ENCODE measurements at places on chromosomes 11 and 22.
A peak's percentile ranks its signal among the peaks of the same experiment; 100 is the strongest.

- no peak for DNase-seq
These were observed 83.6 kb upstream of the ZBED5 start for GRCh38 chr11:10941414-10941813.

GRCh38 chr11:88354912-88355311 lies 17.4 kb upstream of the CTSC start:
- no peak for DNase-seq

- no peak for DNase-seq
These were observed 503.4 kb downstream of the DLG2 start for GRCh38 chr11:85123752-85124231.

DNA sequence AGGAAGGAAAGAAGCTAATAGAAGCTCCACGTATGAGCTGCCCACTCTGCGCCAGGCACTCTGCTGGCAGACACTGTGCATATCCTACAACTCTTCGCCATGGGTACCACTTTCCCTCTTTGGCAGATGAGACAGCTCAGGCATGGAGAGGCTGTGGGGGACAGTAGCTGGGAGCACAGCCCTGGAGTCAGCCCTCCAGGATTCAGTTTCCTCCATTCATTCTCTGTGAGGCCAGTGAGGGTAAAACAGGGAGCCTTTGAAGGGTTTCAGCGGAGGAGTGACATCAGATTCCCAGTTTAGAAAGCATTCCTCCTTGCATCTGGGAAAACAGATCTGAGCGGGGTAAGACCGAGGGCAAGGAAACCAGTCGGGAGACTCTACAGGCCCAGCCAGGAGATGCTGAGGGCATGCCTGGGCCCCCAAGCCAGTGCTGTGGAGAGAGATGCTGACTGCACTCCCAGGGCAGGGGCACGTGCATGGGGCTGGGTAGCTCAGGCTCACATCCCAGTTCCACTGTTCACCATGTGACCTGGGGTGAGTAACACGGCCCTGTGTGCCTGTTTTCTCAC lies 58.3 kb upstream of the EMID1 start:
- DNase-seq: no peak

DNA sequence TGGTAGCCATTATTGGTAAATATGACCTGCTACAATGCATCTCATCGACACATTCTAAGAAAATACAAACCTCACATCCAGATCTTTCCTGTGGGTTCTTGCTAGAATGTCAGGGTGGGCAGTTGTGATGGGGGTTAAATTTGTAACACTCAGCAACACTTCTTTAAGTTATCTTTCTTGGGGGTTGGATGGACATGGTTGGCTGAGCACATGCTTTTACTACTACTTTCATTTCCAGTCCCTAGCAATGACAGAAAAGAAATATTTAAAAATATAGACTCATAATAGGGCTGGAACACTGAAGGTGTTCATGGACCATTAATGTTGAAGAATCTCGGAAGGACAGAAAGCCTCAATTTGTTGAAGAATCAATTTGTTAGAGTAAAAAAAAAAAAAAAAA lies 57.6 kb downstream of the APOL3 start:
- DNase-seq: no peak

DNA sequence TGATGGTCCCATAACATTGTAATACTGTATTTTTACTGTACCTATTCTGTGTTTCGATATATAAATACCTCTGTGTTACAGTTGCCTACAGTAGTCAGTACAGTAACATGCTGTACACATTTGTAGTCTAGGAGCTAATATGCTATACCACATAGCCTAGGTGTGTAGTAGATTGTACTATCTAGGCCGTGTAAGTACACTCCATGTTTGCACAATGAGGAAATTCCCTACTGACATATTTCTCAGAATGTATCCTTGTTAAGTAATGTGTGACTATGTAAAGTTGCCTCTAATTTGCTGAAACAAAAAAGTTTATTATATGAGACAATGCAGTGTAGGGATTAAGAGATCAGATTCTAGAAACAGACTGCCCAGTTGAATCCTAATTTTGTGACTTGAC lies 21.3 kb downstream of the CAPRIN1 start:
- DNase-seq: no peak

DNA sequence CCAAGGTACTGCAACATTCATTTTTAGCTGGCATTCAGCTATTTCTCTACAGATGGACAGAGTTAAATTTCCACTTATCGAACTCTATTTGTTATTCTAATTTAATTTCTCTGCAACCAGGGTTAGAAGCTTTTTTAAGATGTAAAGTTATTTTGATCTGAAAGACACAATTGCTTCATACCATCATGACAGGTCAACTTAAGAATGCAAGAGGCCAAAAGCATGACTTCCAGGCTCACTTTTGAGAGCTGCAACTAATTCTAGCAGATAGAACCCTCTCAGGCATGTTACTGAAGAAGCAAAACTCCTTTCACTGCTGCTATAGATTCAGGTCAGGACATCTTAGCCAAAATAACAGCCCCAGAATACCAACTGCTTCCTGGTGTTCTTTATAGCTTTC lies 86.5 kb upstream of the GALNT18 start:
- no peak for DNase-seq

DNA sequence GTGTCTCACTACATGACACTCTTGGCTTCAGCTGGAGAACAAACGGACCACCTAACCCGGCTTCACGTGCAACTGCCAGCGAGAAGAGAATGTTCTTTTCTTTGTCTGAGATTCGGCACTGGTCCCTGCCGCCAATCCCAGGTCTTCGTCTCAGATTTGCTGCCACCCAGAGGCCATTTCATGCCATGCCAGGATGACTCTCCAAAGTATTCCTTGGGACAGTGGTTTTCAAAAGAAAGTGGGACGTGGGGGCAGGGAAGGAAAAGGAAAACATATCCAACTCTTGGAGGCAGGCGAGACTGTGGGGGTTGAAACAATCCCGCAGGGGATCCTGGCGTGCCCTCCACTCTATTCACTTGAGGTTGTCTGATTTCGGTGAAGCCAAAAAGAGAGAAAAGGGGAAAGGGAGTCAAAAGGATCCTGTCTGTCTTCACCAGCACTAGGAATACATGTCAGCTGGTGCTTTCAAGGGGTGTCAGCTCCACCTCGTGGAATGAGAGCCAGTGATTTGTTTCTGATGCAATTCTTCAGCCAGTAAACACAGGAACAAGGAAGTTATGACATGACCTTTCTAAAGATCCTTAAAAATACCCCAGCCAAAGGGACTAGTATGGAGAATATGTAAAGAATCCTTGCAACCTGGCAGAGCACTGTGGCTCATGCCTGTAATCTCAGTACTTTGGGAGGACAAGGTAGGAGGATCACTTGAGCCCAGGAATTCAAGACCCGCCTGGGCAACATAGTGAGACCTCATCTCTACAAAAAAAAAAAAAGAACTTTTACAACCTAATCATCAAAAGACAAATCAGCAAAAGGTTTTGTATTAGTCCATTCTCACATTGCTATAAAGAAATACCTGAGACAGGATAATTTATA lies 41.0 kb upstream of the APLNR start:
- DNase-seq: peak; percentile 73

DNA sequence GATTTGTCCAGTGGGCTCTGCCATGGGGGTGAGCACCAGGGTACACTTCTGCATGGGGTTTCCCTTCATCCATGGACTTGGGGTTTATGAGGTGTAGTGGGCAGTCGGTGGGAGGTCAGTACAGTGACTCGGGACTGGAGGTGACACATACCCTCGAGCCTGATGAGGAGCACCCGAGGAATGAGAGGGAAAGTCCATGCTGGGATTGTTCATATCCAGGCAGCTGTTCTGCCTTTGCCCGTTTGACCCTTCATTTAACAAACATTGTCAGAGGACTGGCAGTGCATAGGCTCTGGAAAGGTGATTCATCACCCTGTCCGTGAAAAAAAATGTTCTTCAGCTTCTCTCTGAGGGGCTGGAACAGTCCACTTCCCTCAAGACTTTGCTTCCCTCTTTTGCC lies 2.7 kb downstream of the NAV2 start:
- DNase-seq: peak; percentile 54

- DNase-seq: no peak
These were observed 50.8 kb upstream of the ELF5 start for GRCh38 chr11:34564406-34564805.

DNA sequence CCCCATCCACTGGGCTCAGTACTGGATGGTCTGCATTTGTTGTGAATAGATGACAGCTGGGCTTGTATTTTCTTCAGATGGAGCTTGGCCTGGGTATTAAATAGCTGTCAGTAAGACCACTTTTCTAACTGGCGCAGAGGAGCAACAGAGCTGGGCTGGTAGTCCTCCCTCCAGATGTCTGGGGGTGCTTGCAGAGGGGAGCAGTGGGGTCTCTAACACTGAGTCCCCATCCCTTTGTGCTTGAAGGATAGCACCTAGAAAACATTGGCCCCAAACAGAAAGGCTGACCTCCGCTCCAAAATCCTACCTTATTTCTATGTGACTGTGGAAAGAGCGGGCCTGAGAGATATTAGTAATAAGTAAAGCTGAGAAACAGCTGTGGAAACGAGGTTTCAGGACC lies 131.6 kb upstream of the E2F8 start:
- no peak for DNase-seq

GRCh38 chr11:122031813-122032212 lies 84.2 kb downstream of the BLID start:
- no peak for DNase-seq

DNA sequence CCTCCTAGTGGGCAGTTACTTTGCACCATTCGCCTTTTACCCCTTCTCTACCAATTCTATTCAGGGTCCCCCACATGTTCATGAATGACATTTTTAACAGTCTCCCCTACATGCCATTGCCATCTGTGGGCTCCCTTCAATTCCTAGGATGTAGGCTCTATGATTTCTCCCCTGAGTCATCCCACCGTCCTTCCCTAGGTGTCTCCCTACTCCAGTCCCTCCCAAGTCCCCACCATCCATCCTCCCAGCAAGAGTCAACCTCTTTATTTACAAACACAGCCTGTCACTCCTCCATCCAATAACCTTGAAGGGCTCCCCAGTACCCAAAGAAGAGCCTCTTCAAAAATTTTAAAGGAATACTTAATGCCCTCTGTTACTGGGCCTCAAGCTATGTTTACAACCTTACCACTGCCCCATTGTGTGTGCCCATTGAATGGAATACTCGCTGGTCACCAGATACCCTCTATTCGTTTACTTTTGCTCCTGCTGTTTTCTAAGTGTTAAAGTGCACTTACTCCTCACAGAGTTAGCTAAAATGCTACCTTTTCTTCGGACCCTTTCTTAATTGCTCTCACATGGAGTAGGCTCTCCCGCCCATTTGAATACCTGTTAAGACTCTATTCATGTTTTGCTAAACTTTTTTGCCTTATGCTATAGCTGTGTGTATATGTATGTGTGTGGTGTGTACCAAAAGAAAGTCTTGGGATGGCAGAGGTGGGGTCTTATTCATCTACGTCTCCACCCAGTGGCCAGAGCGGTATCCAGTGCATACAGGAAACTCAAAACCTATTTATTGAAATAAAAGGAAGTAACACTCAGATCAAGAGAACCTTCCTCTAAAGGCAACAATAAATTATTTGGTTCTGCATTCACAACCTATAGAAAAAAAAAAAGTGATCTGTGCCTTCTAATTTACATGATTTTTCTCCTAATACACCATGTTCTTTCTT lies 235.8 kb upstream of the CCDC90B start:
- no peak for DNase-seq

- DNase-seq: no peak
These were observed 532 bp downstream of the BET1L start for GRCh38 chr11:206526-207207.

DNA sequence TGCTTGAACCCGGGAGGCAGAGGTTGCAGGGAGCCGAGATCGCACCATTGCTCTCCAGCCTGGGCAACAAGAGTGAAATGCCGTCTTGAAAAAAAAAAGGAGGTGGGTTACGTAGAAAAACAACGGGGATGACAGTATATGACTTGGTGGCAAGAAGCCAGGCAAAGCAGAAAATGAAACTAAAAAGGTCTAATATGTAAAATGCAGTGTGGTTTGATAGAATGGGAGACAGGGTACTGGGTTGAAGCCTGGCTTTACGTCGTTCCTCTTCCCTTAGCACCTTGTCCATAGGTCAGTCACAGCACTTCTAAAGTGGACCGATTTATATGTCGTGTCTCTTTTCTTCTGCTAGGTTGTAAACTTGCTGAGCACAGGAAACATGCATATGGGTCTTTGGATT lies 274.9 kb upstream of the ZC3H12C start:
- DNase-seq: no peak

DNA sequence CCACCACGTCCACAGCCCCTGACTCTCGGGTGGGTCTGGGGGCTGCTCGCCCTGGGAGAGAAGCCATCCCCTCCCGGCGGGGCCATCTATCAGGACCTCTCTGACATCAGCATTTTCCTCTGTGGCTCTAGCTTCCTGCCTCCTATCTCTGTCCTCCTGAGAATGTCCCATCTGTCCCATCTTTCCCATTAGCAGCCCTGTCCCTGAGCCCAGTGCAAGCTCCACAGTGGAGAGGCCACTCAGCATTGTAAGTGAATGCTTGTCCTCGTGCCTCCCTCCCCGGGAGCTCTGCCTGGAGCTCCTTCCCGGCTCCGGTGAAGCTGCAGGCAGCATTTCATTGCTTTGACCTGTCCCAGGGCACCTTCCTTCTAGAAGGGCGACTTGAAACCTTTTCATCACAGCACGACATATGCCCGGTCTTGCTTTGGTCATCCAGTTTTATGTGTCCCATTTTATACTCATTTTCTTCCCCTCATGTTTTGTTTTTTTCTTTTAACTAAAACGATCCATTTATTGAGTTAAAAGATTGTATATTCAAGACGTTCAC lies 49.7 kb downstream of the RTN4R start:
- DNase-seq: no peak

GRCh38 chr22:41248758-41249157 lies 8.0 kb upstream of the CHADL start:
- no peak for DNase-seq

GRCh38 chr11:32566517-32566916 lies 17.1 kb upstream of the EIF3M start:
- DNase-seq: no peak

DNA sequence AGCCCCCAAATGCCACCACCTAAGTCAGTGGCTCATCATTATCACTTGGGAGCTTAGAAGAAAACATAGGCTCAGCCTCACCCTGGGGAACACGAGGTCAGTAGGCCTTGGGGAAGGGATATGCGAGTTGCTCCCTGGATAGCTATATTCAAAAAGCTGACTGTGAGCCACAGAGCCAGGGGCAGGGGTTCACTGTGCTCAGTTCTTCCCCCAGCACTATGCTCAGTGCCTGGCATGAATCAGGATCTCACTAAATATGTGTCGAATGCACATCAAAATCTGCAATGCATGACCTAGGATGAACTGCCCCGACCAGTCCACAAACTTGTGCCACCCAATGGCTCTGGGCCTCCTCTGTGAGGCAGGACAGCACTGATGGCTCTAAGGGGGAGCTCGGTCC lies 35.1 kb downstream of the THOC5 start:
- DNase-seq: no peak

GRCh38 chr11:35792148-35792845 lies 129.7 kb downstream of the TRIM44 start:
- DNase-seq: peak; percentile 41

Measured in H4 (cell line).